ENCODE measurements at places on chromosomes 12 and 14. TPM values are rescaled to one million over a fixed set of nuclear protein-coding genes. Genes with fewer than 3 reads are reported as not detected.

The RD3L gene
- not detected for total RNA-seq

DNA sequence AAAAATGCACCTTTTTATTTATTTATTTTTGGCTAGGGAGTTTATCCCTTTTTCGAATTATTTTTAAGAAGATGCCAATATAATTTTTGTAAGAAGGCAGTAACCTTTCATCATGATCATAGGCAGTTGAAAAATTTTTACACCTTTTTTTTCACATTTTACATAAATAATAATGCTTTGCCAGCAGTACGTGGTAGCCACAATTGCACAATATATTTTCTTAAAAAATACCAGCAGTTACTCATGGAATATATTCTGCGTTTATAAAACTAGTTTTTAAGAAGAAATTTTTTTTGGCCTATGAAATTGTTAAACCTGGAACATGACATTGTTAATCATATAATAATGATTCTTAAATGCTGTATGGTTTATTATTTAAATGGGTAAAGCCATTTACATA, 14.9 kb upstream of the SNAPC1 start:
- DNase-seq: no peak

DNA sequence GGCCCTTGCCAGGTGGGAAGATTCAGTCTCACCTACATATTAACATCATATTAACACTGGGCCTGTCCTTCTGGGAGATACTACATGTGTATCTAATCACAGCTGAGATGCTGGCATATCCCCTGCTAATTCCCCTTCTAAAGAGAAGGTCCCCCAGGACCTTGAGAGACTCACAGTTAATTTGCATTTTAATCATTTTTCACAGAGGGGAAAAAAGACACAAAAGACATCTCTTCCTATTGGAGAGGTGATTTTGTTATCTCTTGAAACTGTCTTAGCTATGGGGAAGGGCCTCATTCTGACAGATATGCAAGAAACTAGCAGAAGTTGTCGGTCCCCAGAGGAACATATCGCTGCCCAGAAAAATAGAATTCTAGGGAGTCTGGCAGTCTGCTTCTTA, 7.5 kb downstream of the C14orf132 start:
- DNase-seq: no peak

The KRT6C gene
- 2.6 TPM for total RNA-seq

DNA sequence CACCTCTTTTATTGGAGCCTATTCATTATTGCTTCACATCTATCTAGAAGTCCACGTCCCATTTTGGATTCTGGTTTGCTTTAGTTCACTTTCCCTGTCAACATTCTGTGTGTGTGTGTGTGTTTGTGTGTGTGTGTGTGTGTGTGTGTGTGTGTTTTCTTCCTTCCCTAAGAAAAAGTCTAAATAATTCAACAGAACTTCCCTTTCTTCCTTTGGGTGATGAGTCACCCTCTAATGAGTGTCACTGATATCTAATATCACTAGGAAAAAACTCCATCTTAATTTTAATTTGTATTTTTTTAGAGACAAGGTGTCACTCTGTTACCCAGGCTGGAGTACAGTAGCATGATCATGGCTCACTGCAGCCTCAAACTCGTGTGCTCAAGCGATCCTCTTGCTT, 234.2 kb downstream of the TTC8 start:
- DNase-seq: no peak

The TAS2R8 gene
- total RNA-seq: 1.7 TPM

DNA sequence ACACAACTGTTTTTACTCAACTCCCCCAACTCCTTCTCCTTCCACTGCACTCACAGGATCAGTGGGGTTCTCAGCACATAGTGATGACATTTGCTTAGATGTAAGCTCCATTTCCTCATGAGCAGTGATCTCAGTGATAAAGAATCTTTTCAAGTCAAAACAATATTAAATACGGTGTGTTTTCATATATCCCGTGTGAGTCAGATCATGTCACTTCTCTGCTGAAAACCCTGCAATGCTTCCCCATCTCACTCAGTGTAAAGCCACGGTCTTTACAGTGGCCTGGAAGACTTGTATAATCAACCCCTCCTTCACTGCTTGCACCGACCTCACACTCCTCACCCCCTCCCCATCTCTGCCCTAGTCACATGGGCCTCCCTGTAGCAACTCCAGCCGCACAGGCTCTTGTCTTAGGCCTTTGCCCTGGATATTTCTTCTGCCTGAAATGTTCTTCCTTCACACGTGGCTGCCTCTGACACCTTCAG, 149.7 kb upstream of the ARHGAP5 start:
- peak; percentile 91 for DNase-seq

DNA sequence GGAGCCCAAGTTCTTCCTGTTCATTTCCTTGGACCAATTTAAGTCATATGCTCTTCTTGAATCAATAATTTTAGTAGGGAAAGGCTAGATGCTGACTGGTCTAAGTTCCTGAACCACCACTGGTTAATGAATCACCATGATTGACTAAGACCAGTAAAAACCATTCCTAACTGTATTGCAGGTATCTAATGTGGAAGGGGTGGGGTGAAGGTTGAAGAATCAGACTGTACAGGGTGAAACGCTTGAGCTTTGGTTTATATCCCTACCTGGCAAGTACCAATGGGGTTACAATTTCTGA, 100.1 kb downstream of the DYRK2 start:
- DNase-seq: no peak

The TBC1D30 gene
- 14.7 TPM for total RNA-seq

- DNase-seq: peak; percentile 92
Observed at GRCh38 chr12:1583421-1584078, 10.8 kb downstream of the FBXL14 start.

Measured in umbilical cord (tissue), 2 donors.